ENCODE measurements at places on chromosomes 2 and 18.

DNA sequence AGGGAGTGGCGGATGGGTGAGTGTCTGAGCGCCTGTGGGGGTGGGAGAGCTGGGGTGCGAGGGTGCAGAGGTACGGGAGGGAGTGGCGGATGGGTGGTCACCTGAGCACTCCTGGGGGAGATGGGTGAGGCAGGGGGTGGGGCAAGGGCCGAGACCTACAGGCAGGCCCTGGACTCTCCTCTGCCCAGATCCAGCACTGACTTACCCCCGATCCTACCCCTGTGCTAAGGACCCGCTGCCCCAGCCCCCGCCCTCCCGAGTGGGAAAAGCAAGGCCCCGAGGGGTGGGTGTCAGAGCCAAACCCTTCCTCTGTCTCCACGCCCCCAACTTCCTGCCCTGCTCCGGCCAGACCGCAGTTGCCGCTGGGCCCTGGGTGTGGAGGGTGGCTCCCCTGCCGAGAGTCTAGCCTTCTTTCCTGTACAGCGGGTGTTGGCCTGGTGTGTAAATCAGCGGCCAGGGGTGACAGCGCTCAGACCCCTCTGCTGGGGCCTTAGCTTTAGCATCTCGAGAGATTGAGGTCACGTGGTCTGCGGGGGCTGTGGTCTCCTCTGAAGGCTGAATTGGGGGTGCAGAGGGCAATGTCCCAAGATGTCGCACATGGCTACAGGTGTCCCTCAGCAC lies 12.5 kb downstream of the BOK start:
- no peak for DNase-seq

DNA sequence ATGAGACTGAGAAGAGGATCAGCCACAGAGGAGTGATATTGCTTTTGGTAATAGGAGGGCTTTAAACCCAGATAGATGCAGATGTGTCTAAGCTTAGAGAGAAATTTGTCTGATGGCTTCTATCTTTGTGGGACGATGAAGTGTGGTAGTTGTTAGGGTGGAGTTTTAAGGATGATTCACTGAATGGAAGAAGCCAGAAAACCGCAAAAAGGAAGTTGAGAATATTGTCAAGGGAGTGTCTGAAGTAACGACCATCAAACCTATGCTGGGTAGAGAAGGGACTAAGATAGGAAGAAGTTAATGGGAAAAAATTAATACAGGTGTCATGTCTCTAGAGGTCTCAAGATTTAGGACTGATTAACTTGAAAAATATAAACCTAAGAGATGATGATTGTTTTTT lies 195.6 kb upstream of the MC4R start:
- no peak for DNase-seq

GRCh38 chr2:160077912-160078810 lies 15.7 kb upstream of the PLA2R1 start:
- DNase-seq: no peak

DNA sequence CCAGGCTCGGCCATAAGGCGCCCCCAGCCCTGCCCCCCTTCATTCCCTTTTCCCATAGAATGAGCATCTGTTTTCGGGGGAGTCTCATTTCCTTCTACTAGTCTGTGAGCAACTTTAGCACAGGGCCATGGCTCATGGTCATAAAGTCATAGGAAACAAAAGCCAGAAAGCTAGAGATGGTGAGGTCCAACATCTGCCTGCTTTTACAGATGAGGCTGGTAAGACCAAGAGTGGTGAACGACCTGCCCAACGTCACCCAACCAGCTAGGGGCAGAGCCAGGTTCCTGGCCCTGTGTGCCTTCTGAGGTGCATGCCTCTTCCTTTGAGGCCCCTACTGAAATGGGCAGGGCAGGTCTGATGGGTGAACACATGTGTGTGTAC lies 212.7 kb downstream of the DYSF start:
- no peak for DNase-seq

GRCh38 chr2:25521665-25522387 lies 151.6 kb downstream of the DTNB start:
- peak; percentile 87 for DNase-seq

DNA sequence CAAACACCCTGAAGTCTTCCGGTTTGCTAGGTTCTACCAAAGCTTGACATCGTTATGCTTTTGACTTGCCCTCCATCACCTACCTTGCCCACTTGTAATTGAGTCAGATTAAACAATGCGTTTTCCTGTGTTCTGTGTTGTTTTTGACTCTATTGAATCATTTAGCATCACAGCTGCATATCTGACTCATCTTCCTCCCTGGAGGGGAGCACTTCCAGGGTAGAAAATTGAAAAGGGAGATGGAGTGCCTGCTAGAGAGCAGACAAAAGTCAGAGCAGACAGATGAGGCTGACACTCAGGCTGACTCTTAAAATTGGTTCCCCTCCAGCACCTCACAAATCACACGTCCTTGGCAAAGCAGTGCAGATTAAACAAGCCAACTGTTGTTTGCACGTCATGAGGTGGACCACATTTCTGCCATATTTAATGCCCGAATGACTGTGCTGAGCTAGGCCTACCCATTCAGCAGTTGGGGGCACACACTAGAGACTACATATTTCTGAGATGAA lies 2.2 kb downstream of the MPP4 start:
- peak; percentile 73 for DNase-seq

DNA sequence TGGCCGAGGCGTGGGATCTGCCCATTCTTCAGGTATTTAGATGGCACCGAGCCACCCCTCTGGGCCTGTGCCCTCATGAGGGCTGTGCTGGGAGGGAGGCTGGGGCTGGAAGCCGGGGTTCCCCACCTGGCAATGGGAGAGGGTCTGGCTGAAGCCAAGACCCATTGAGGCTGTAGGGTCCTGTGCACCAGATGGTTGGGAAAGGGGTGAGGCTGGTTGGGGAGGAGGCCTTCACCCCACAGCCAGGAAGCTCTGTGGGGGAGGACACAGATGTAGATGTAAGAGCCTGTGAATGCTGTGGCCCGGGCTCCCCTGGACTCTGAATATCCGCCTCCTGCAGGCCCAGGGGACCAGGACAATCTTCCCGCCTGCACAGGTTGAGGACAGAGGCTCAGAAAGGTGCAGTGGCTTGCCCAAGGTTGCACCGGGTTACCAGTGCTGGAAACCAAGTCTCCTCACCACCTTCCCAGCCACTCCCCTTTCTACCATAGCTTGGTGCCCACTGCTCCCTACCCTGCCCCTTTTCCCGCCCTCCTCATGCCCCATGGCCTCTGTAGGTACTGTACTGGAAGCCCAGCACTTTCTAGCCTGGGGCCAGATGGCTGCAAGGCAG lies 49.7 kb downstream of the PDCL3 start:
- no peak for DNase-seq

DNA sequence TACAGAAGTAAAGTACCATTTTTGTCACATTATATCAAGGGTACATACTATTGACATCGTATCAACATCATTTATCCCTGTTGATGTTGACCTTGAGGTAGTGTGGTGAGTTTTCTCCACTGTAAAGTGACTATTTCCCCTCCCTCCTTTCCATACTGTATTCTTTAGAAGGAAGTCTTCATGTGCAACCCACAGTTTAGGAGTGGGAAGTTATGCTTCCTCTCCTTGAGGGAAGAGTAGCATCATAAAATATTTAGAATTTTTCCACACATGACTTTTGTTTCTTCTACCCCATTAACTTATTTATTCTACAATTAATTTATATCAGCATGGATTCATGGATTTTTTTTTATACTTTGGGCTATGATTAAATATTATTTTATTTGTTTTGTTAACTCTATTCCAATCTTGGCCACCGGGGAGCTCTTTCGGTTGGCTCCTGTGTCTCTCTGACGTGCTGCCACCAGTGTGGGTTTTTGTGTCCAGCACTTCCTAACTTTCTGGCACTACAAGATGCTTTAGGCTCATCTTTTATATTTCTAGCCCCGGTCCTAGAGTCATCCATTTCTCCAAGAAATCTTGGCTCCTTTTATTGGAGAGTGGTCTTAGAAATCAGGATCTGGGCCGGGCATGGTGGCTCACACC lies 19.0 kb downstream of the AQP12B start:
- DNase-seq: peak; percentile 8

DNA sequence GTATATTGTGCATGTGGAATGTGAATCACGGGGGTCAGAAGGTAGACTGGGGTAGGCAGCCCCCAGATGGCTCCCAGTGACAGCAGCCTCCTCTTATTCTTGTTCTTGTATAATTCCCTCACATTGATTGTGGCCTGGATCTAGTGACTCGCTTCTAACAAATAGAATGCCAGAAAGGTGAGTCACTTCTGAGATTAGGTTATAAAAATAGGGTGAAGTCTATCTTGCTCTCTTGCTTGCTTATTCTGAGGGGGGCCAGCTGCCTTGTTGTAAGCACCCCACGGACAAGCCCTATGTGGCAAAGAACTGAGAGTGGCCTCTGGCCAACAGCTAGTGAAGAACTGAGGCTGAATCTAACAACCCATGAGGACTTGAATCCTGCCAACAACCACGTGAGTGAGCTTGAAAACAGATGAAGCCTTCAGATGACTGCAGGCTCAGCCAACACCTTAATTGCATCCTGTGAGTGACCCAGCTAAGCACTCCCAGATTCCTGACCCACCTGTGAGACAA lies 15.6 kb upstream of the RMND5A start:
- peak; percentile 81 for DNase-seq

DNA sequence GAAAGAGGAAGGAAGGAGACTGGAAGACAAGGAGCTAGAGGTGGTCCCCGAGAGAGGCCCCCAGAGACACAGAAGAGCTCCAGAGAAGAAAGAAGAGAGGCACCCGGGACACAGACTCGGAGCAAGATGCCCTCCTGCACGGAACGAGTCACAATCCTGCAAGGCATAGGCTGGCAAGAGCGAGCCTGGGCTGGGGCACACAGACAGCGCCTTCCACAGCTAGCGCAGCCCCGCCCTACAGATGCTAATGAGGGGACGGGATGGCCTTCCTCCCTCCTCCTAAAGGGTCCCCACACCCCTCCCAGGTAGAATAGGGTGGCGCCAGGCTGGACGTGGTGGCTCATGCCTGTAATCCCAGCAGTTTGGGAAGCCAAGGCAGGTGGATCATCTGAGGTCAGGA lies 19.8 kb upstream of the GPR17 start:
- DNase-seq: no peak

DNA sequence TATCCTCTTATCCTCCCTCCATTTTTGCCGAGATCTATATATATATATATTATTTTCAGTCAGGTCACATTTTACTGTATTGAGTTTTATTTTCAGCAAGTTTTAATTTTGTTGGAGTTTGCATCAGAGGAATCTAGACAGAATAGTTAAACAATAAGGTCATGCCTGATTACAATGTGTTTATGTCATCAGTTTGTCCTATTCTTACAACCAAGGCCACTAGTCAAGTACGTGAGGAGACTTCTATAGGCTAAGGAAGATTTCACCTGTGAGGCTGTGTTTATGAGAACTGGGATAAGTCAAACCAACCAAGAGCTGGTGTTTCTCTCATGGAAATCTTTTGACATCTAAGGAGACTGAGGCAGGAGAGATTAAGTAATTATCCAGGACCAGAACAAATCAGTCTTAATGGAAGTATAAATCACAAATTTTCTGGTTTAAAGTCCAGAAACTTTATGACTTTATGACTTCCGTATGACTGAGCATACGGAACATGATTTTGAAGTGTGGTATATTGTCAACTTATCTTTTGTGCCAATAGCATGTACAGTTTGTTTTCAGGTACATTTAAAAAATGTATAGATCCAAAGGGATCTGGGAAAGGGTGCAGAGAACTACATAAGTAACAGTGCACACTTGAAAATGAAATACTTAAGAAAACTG lies 100.0 kb upstream of the DTNA start:
- DNase-seq: no peak
